ENCODE measurements at places on chromosomes 11 and 22.

GRCh38 chr22:40813912-40814315, 5.2 kb downstream of the SLC25A17 start:
- no peak for DNase-seq

DNA sequence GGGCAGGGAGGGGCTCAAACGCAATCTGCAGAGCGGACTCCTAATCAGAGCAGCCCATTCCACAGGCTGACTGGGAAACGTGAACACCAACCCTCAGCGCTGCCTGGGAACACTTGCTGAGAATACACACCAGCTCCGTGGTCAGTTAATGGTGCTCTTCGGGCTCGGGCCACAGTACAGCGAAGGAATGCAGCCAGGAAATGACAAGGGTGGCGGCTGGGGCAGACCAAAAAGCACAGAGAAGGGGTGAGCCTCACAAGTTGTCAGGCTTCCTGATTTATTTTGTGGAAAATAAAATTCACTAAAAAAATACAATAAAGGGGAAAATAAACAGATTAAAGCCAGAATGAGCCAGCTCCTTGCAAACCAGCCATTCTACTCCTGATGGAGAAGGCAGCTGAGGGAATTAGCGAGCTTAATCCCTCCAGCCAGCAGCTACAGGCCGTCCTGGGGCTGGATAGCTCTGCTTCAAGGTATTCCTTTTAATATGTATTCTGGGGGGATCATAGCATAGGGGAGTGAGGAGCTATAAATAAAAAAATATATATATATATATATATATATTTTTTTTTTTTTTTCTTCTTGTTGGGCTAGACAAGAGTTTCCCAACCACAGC, 165.5 kb upstream of the NTM start:
- no peak for DNase-seq

DNA sequence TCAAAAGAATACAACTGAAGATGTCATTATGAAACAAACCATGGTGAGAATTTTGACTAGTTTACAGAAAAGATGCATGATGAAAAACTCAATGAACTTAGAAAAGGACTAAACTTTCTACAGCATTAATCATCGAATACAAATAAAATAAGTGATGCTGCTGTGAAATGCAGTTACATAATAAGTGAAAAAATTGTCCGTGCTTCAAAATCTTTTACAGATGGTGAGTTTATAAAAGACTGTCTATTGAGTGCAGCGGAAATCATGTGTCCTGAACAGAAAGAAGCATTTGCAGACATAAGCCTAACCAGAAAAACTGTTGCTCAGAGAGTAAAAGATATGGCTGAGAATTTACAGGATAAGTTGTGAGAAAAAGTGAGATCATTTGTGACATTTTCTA, 33.8 kb downstream of the NEAT1 start:
- no peak for DNase-seq

GRCh38 chr11:69682681-69683326, 7.7 kb upstream of the LTO1 start:
- DNase-seq = no peak

DNA sequence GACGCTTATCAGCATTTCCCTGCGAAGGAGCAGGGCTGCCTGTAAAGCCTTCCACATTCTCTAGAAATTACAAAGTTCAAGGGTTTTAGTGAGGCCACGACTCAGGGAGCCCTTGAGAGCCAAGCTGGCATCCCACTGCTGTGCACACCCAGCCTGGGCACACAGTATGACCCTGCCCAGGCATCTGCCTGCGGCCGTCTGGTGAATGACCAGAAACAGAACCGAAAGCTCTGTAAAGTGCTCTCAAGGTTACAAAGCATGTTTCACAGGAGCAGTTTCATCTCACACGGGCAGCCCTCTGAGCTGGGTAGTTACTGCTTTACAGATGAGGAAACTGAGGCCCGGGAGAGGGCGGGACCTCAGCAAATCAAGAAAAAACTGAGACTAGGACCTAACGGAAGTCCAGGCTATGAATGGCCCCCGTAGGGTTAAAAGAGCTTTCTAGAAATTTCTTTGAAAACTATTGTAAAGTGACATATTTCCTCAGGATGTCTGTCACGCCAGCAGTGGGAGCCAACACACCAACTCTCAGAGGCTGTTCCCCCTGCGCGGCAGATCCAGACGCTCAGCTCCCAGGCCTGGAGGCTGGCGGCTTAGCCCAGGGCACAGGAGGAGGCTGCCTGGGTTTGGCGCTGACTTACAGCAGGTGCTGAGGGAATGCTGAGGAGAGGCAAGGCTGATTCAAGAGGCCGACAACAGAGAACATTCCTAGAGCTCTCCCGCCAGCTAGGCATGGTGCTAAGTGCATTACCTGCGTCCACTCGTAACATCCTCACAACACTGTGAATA, 7.7 kb upstream of the TCF20 start:
- DNase-seq = no peak

Data from AG20443 (cell line).